Activated naive CD4-positive, alpha-beta T cell treated with anti-CD3 and anti-CD28 coated beads for 36 hours (primary cell): ENCODE measurements at places on chromosomes 7 and 10.

DNA sequence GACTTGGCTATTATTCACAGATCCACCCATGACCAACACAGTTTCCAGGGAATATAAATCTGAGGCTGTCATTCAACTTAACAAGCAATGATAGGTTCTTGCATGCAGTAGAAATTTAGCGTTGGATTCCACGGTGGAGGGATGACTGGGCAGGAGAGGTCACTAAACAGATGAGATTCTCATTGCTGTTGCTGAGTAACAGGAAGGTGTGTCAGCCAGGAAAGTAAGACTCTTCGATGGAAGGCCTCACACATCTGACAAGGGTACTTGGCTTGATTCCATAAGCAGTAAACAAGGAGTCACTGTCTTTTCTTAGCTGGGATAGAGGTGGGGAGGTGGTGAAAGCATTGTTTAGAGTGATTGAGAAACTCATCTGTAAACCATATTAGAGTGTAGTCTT, 1152.0 kb downstream of the SORCS3 start:
- no peaks in the 10 kb centered on the region for H3K4me1 ChIP-seq
- H3K27ac ChIP-seq: no peak overlapping the region
- no peak for DNase-seq
- H3K27me3 ChIP-seq: peaks cover under 1% of the 10 kb centered on the region

DNA sequence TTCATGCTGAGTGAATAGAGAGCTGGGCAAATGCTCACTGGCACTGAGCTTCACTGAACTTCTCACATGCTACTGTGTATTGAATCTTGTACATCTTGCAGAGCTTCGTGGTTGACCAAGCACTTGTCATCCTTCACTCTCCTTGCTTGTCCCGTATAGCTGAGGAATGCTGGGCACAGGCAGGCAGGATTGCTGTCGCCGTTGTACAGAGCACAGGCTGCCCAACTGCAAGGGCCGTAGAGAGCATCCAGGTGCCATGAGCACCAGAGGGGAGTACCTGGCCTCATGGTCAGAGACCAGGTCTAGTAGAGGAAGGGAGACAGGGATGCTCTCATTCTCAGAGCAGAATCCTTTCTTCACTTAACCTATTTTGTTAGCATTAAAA, 99.8 kb upstream of the RET start:
- no peak for DNase-seq
- H3K36me3 ChIP-seq: no peaks in the 10 kb centered on the region
- no peak overlapping the region for H3K27ac ChIP-seq
- no peaks in the 10 kb centered on the region for H3K27me3 ChIP-seq
- no peaks in the 10 kb centered on the region for H3K4me1 ChIP-seq

DNA sequence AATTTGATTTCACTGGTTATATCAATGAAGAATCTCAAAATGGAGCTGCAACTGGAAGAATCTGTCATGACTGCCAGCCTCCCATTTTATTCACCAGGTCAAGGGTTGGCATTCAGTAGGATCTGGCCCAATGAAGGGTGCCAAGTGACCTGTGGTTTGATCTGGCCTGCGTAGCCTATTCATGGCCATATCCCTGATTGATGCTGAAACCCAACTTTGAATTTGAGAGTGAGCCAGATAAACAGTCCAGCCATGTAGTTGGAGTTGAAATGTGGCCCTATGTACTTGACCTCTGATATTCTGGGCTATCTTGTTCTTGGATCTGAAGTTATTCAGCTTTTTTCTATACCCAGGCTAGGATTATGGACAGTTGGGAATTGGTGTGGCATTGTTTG, 1.5 kb downstream of the MKLN1 start:
- no peak overlapping the region for H3K27ac ChIP-seq
- DNase-seq: no peak

GRCh38 chr10:6212806-6213205, 10.1 kb downstream of the PFKFB3 start:
- H3K36me3 ChIP-seq: peaks cover 26% of the 10 kb centered on the region
- DNase-seq: no peak
- H3K4me1 ChIP-seq: peaks cover 9% of the 10 kb centered on the region

DNA sequence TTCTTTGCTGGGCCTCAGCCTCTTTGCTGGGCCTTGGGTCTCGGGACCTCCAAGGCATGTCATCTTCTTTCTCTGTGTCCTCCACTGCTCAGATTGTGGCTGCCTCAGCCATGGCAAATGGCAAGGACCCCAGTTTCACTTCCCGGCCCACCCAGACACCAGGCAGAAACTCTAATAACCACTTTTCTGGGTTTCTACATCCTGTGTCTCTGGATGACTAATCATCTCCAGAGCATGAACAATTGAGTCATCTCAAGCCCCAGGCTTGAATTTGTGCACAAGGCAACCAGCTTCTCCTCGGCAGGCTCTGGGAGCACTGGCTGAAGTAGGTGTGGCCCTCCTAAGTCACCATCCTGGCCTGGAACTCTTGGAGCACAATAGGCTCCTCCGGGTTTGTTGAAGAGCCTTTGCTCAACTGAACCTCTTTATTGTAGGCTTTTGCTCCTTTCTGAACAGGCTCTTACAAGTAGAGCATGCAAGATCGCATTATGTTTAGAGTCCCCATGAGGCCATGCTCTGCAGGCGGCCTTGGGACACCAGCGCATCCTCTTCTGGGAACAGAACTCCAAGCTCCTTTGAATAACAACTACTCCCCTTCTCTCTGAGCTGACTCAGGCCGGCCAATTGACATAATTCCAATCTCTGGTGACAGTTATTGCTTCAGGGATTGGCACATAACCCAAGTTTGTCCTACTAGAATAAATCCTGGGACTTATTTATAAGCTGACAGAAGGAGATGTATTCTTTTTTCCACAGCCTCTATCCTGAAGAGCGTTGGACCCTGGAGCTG, 218.1 kb downstream of the WDR11 start:
- peaks cover 2% of the 10 kb centered on the region for H3K27me3 ChIP-seq
- H3K27ac ChIP-seq: no peak overlapping the region
- no peak for DNase-seq
- no peaks in the 10 kb centered on the region for H3K36me3 ChIP-seq
- no peak overlapping the region for H3K4me3 ChIP-seq

- no peak overlapping the region for H3K4me3 ChIP-seq
- no peaks in the 10 kb centered on the region for H3K36me3 ChIP-seq
- no peaks in the 10 kb centered on the region for H3K4me1 ChIP-seq
- no peaks in the 10 kb centered on the region for H3K27me3 ChIP-seq
Measured at GRCh38 chr7:49703881-49704280, 69.6 kb upstream of the VWC2 start.

DNA sequence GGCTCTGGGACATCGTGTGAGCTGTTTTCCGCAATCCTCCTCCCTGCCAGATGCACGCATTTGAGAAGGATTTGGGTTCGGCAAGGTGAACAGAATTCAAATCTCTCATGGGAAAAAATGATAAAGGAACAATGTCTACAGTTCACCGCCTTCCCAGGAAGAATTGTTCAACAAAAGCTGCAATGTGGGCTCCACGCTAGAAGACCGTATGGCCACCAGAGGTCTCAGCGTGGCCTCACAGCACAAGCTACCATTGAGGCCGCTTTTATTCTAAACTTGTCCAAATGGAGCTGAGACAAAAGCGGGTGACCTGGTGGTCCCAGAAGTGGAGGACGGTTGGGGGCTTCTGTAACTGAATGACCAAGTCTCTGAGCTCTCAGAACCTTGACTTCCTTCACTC, 733.1 kb downstream of the PARD3 start:
- H3K4me3 ChIP-seq: no peak overlapping the region
- H3K27ac ChIP-seq: no peak overlapping the region
- no peak for DNase-seq
- H3K36me3 ChIP-seq: no peaks in the 10 kb centered on the region
- H3K4me1 ChIP-seq: no peaks in the 10 kb centered on the region

DNA sequence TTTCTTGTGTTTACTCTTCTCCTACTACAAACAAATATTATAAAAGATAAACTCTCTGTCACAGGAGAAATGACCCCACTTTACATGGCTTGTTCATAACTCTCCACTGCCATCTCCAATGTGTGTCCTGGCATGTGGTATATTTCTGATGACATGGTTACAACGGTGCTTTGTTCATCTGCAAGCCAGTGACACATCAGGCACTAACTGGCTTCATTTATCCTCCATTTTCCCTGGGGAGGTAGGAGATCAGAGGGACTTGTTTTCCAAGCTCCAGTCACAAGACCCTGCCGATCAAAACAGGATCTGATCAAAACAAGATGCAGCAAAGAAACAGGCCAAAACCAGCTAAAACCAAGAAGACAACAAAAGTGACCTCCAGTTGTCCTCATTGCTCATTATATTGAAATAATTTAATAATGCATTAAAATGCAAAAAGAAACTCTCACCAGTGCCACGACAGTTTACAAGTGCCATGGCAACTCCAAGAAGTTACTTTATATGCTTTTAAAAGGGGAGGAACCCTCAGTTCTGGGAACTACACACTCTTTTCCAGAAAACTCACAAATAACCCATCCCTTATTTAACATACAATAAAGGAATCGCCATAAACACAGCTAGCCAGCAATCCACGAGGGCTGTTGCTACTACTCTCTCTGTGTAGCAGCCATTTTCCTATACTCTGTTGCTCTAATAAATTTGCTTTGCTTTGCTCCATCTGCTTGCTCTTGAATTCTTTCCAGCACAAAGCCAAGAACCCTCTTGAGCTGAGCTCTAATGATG, 224.2 kb downstream of the XPNPEP1 start:
- no peak overlapping the region for H3K4me3 ChIP-seq
- no peaks in the 10 kb centered on the region for H3K27me3 ChIP-seq
- H3K27ac ChIP-seq: no peak overlapping the region
- DNase-seq: no peak
- H3K36me3 ChIP-seq: no peaks in the 10 kb centered on the region
- H3K4me1 ChIP-seq: no peaks in the 10 kb centered on the region

GRCh38 chr10:47348138-47348651, at the start of gene RBP3:
TSS of gene RBP3 (plus strand) at chr10:47348363. CDS start at chr10:47348485, 122 bp downstream.
- no peak within 1 kb of the TSS for H3K27ac ChIP-seq
- no peak for DNase-seq
- H3K27me3 ChIP-seq: no peaks in the 10 kb centered on the region
- no peak within 1 kb of the TSS for H3K4me3 ChIP-seq
- H3K4me1 ChIP-seq: no peaks in the 10 kb centered on the region

DNA sequence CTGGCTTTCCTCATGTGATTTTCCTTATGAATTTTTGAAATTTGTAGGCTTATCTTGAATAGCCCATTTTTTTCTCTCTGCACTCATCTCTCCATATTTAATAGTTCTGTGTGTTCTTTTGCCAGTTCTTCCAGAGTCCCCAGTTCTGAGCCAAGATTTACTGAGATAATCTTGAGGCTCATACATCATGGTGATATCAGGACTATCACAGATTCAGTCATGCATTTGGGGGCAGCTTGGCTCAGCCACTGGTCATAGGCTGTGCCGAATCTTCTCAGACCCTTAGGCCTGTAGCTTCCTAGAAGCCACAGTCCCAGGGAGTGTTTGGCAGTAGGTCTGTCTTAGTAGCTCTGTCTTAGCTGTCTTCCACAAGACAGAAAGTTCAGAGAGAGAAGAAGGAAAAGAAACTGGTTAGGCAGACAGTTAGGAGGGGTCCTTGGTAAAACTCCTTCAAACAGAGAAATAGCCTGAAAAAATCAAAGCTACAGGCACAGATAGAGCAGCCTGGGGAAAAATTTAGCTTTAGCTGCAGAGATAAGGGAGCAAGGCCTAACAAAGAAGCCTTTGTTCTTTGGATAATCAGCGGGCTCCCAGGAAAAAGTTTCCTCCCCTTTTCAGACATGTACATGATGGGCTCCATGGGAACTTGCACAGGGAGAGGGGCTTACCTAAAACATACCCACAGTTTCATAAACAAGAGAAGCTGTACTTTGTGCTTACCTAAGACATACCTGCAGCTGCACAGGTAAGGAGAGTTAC, 29.1 kb downstream of the FAS start:
- peaks cover 30% of the 10 kb centered on the region for H3K36me3 ChIP-seq
- no peak for DNase-seq
- no peaks in the 10 kb centered on the region for H3K27me3 ChIP-seq
- H3K4me1 ChIP-seq: no peaks in the 10 kb centered on the region
- no peak overlapping the region for H3K4me3 ChIP-seq
- no peak overlapping the region for H3K27ac ChIP-seq

- peaks cover 12% of the 10 kb centered on the region for H3K27me3 ChIP-seq
- H3K4me3 ChIP-seq: no peak overlapping the region
- H3K4me1 ChIP-seq: peaks cover 8% of the 10 kb centered on the region
Measured at GRCh38 chr7:24722386-24723177, 34.7 kb downstream of the GSDME start.

GRCh38 chr10:8696746-8697145, 642.3 kb downstream of the GATA3 start:
- H3K4me1 ChIP-seq: no peaks in the 10 kb centered on the region
- no peaks in the 10 kb centered on the region for H3K36me3 ChIP-seq
- no peak for DNase-seq
- no peak overlapping the region for H3K27ac ChIP-seq
- H3K4me3 ChIP-seq: no peak overlapping the region

DNA sequence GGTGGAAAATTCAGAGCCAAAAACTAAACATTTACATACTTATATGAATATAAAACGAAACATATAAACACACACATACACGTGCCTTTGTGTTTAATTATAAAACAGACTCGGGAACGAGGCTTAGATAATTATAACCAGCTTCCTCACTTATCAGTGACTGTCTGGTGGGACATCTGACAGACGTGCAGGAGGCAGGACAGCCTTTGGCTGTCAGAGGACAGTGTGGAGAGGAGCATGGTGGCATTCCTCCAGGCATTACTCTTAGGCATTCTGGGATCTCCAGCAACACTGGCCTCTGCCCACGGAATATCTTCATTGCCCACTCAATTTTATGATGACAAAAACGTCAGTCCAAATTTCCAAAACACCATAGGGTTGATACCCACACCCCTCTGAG, 262.2 kb upstream of the NFE2L3 start:
- H3K27ac ChIP-seq: no peak overlapping the region
- H3K4me1 ChIP-seq: peaks cover 21% of the 10 kb centered on the region
- no peak for DNase-seq
- no peaks in the 10 kb centered on the region for H3K36me3 ChIP-seq
- peaks cover 8% of the 10 kb centered on the region for H3K27me3 ChIP-seq

DNA sequence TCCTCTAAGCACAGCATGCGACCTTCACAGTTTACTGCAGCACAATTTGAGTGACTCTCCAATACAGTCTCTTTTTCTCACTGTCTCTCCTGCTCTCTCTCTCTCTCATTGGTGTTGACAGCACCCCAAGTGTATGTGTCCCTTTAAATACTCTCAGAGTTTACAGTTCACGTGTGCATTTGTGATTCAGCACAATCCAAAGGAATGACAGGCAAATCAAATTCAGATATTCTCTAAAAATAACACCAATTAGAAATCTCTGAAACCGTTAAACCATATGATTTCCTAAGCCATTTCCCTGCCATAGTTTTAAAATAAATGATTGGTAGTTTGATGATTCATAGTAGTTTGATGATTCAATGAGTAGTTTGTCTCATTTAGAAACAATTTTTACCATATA, 104.0 kb upstream of the GAD2 start:
- H3K36me3 ChIP-seq: no peaks in the 10 kb centered on the region
- H3K4me3 ChIP-seq: no peak overlapping the region
- no peak overlapping the region for H3K27ac ChIP-seq
